Activated effector memory CD4-positive, alpha-beta T cell treated with Interleukin-2 at 50 U/mL for 16 hours (primary cell): ENCODE measurements at places on chromosomes 12 and 14.

DNA sequence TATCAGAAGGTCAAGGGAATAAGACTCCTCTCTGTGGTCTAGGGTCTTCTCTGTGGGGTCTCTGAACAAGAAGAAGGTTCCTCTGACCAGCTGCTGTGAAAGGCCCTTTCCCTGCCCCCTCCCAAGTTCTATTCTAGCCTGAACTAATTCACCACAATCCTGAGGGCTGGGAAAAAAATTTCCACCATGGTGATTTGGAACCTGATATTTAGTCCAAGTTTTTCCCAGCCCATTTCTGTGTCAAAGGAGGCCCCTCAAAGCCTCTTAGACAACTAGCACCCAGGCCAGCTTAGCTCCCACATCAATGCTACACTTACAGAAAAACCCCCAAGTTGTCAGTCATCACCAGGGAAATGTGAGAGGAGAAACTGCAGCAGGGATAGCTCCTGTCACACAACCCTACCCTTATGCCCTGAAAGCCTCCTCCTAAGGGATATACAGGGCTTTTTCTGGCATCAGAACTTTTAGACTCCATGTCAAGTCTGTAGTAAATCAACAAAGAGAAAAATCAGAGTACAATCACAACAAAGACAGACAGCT is 4.5 kb downstream of the FMNL3 start:
- no peak for DNase-seq

DNA sequence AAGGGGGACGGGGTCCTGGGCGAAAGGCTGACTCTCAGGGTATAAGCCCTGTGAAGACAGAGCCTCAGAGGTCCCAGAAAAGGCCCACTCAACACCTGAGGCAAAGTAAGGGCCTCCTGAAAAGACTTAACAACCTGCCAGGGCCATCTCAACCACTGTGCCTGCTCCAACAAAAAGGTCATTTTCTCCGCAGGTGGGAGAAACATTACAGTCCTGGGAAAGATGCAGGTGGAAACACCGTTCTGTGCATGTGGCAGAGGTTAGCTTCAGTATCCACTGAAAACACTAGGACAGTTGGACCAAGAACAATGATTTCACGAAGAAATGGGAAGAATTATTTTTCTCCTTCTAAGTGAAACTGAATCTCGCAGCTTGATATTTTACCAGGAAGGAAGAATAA is 50.9 kb downstream of the CCDC88C start:
- no peak for DNase-seq

GRCh38 chr12:57840726-57841125 is 5.8 kb downstream of the CTDSP2 start:
- no peak for DNase-seq

- no peak for DNase-seq
Measured at GRCh38 chr14:69812711-69813110, 15.7 kb upstream of the SLC10A1 start.

DNA sequence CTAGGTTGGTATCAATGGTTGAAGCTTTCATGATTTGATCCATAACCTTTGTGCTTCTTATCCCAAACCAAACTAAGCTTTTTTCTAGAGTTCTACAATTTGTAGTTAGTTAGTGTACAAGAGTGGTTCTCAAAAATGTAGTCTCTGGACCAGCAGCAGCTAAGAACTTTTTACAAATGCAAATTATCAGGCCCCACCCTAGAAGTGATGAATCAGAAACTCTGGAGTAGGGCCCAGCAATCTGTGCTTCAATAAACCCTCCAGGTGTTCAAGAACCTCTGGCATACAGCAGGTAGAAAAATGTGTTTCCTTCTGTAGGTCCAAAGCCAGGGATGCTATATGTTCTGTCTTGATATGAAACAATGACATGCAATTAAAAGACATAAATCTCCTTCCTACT is 26.1 kb upstream of the ACTR6 start:
- DNase-seq: no peak

DNA sequence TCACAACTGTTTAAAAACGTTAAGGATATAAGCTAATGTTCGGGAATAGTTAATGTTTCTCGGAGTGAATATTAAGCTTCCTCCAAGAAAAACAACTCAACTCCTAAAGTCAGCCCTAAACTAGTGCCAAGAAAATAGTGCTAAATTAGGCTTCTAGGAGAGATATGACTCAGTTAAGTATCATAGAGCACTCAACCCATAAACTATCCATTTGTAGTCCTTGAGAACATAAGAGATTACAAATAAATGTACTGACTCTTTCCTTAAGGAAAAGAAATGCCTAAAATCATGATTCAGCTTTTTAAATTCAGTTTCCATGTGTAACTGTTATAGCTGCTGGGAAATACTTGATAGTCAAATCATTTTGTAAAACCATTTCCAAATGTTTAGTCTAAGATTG is 117.1 kb downstream of the HMGA2 start:
- DNase-seq: no peak

GRCh38 chr14:69933623-69934275 is 54.5 kb downstream of the SMOC1 start:
- DNase-seq: no peak

DNA sequence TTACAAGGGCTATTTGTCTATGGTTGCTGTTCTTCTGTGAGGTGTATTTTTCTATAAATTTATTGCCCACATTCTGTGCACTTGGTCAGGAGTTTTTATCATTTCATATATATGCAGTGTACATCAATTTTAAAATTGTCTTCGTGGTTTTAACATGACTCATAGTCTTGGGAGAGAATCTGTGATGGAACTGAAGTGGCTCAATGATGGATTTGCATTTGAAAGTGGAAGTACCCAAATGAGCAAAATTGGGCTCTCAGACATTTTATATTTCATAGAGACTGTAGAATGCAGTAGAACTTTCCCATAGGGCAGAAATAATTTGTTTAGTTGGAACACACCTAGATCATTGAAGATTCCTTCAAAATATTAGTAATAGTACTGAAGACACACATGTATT is 1.9 kb upstream of the SCFD1 start:
- no peak for DNase-seq

DNA sequence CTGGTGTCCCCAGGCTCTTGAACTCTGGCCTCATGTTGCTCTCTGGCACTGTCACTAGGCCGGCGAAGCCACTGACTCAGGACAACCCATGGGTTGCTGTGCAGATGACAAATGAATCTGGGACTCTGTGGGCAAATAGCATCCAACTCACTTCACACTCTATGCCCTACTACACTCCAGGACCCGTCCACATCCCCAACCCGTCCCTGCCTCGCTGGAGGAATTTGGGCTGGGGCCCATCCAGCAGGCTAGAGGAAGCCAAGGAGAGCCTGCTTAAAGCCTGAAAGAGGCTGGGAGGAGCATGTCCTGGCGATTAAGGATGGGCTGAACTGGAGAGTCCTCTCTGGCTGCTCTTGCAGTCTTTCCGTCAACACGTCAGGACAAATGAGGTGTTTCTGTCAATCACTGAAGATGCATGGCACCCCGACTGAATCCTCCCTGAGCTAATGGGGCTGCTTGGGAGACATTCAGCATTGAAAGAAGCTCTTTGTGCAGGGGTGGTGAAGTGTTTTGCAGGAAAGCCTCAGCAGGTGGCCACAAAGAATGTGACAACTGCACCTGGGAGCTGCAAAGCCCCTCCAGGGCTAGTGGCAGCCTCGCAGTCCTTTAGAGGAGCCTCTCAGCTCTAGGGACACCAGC is 71.7 kb downstream of the ANO2 start:
- DNase-seq: no peak

GRCh38 chr12:2509137-2509536 is 285.6 kb upstream of the FKBP4 start:
- no peak for DNase-seq

- no peak for DNase-seq
Measured at GRCh38 chr14:95701846-95702221, 12.1 kb downstream of the TCL1A start.

DNA sequence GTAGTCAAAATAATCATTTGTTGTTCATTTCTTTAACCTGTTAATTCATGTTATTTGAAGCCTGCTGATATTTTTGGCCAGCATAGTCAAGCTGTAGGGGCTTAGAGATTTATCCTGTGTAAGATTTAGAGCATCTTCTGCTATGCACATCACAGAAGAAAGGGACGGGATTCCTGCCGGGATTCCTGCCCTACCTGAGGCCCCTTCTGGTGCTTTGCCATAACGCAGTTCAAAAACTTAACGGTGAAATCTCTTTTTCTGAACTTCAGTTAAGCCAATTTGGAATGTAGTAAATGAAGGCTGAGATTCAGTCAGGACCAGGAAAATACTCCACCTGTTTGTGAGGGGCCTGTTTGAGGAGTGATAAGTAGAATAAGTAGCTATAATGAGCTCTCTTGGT is 50.7 kb upstream of the TMEM260 start:
- no peak for DNase-seq

- no peak for DNase-seq
Measured at GRCh38 chr12:107864235-107864634, 89.7 kb downstream of the ASCL4 start.

GRCh38 chr12:1840981-1841425 is 20.6 kb downstream of the LRTM2 start:
- DNase-seq: no peak

- DNase-seq: no peak
Measured at GRCh38 chr14:77541905-77542304, 43.3 kb upstream of the ISM2 start.

- DNase-seq: no peak
Measured at GRCh38 chr14:44528180-44528579, 21.1 kb upstream of the FSCB start.

DNA sequence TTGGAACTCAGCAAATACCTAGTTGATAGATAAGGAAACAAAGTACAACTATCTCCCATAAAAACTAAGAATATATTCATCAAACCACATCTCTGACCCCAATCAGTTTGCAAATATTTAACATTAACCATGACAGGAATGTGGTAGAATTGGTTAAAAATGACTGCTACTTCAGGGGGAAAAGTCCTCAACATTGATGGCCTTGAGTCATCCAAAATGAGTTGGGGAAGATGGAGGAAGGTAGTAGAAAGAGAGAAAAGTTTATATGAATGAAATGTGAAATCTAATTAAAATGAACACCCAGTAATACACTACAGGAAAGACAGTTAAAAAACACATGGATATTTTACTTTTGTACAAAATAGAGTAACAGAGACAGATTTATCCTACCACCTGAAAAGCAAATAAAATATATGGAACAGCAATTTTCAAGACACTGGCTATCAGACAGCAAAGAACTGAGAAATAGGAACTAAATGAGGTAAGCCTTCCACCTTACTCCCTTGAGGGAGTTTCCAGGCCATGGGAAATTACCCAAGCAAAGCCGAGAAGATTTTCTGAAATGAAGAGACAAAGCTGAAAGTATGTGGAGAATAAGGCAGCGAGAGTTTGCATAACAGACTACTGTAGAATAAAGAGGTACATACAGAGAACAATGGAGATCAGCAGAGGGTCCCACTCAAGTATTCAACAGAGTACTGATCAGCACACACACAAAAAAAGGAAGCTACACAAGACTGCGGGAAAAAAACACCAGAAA is 49.6 kb downstream of the TC2N start:
- DNase-seq: no peak

DNA sequence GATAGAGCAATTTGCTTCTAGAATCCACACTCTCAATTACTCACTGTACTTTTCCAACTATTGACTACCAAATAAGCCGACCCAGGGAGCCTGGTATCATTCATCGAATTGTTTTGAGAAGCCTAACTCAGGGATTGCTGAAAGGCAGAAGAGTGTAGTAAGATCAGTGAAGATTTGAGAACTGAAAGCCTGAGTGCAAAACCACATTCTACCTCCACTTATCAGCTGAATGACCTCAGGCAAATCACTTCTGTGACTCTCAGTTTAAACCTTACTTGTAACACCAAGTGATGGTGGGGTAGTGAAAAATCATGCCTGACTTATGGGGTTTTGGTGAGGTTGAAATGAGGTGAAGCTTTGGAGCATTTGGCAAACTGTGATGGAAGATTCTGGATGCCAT is 126.1 kb upstream of the MAX start:
- no peak for DNase-seq

GRCh38 chr12:127149226-127149964 is 1117.6 kb upstream of the TMEM132C start:
- no peak for DNase-seq

DNA sequence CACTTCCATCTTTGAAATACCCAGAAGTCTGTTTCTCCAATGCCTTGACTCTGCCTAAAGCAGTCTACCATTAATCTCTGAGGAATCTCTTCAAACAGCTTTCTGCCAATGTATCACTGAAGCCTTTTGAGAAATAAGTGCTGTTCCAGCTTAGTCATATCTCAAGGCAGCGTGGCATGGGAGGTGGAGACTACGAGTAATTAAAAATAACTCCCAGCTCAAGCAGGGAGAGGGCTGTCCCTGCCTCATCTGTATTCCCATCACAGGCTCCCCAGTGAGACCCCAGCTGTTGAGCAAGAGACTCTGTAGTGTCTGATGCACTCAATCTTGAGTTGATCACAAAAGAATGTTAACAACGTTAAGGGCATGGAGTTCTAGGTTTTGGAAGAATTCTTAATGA is 700.6 kb downstream of the DIO2 start:
- no peak for DNase-seq

DNA sequence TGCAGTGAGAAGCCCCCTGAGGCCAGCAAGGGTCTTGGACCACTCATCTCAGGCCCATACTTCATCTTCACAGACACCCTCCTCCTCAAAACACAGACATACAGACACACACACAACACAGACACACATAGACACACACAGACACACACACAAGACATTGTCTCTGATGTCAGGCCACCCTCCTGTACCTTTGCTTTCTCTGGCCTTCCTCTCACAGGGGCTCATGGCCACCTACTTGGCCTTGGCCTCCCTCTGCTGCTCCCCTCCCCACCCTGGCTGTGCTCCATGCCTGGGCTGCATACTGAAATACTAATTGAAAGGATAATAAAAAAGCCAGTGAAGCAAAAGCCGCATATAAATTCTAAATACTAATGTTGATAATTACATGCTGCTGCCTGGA is 1.6 kb upstream of the SYNDIG1L start:
- no peak for DNase-seq

DNA sequence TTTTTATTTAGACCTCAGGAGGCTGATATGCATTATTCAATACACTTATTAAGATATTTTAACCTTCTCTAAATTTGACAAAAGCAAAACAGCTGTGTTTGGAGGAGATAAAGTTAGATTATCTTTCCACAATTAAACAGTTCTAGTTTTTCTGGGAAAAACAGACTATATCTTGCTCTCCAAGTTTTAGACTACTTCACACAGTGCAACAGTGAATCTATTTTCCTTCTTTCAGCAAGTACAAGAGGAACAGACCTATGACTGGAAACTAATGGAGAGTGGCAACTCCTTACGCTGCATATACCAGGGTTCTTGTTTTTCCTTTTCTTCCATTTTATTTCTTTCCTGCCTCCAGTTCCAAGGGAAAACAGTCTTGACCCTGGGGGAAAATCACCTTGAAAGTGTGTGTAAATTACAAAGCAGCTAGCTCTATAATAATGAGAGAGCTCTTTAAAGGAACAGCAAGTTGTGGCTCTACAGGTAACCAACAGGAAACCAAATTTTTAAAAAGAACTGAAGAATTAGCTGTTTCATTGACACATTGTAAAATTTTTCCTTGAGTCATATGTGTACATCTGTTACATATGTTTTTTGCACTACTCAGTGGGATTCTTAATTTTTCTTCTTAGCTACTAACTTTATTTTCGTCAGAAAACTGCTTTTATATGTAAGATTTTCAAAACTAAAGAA is 27.4 kb downstream of the DNM1L start:
- DNase-seq: no peak

GRCh38 chr12:94143438-94143837 is 4.9 kb upstream of the PLXNC1 start:
- no peak for DNase-seq

GRCh38 chr14:28608851-28609828 is 157.4 kb upstream of the FOXG1 start:
- no peak for DNase-seq

- DNase-seq: no peak
Measured at GRCh38 chr12:129241852-129242251, 388.6 kb downstream of the GLT1D1 start.
